LHCN-M2 (cell line): ENCODE measurements at places on chromosomes 13 and 19. TPM values are rescaled to one million over a fixed set of nuclear protein-coding genes. Genes with fewer than 3 reads are reported as not detected.

TMEM145 gene
- 1.7 TPM in 1 of 2 replicates, not detected in the other for total RNA-seq

BCKDHA gene
- 38.6 and 45.5 TPM in 2 replicates for total RNA-seq

METTL21C gene
- not detected in 2 replicates for total RNA-seq

OSCAR gene
- total RNA-seq, result 0.23 and 1.5 TPM in 2 replicates

SYNGR4 gene
- not detected in 2 replicates for total RNA-seq

CPB2 gene
- total RNA-seq, result not detected in 2 replicates

MISP gene
- 0.46 and 0.58 TPM in 2 replicates for total RNA-seq

CILP2 gene
- total RNA-seq, result 0.06 TPM in 2 replicates

ZNF540 gene
- total RNA-seq, result 0.19 and 0.34 TPM in 2 replicates

NR2F6 gene
- total RNA-seq, result 60.0 and 72.7 TPM in 2 replicates

SCEL gene
- not detected in 2 replicates for total RNA-seq

TMEM255B gene
- total RNA-seq, result 7.4 and 9.1 TPM in 2 replicates

FXYD1 gene
- total RNA-seq, result not detected in 2 replicates

SULT2A1 gene
- not detected in 2 replicates for total RNA-seq

VSTM1 gene
- total RNA-seq, result not detected in 2 replicates

FCHO1 gene
- 0.06 and 0.80 TPM in 2 replicates for total RNA-seq

SRRM5 gene
- total RNA-seq, result 0.11 TPM in 1 of 2 replicates, not detected in the other

SERPINE3 gene
- total RNA-seq, result not detected in 2 replicates

NCAN gene
- total RNA-seq, result under 0.01 TPM in 1 of 2 replicates, not detected in the other

FFAR2 gene
- not detected in 2 replicates for total RNA-seq

HCN2 gene
- 1.4 and 1.9 TPM in 2 replicates for total RNA-seq

PROZ gene
- total RNA-seq, result not detected in 2 replicates

RUBCNL gene
- total RNA-seq, result 0.06 and 0.13 TPM in 2 replicates

SLC17A7 gene
- 0.46 TPM in 1 of 2 replicates, not detected in the other for total RNA-seq

ICAM4 gene
- not detected in 2 replicates for total RNA-seq

NHLRC3 gene
- 10.3 and 11.9 TPM in 2 replicates for total RNA-seq

RGS9BP gene
- total RNA-seq, result 0.26 and 0.69 TPM in 2 replicates

CDC42EP5 gene
- total RNA-seq, result 9.2 and 9.5 TPM in 2 replicates

CCDC169 gene
- total RNA-seq, result 6.5 and 8.1 TPM in 2 replicates

GPR4 gene
- total RNA-seq, result not detected in 2 replicates

CATSPERD gene
- not detected in 2 replicates for total RNA-seq

S1PR5 gene
- total RNA-seq, result not detected in 2 replicates

POSTN gene
- 8.3 and 20.8 TPM in 2 replicates for total RNA-seq

C5AR1 gene
- not detected in 2 replicates for total RNA-seq

C19orf73 gene
- total RNA-seq, result 1.1 and 3.1 TPM in 2 replicates

ZNF264 gene
- total RNA-seq, result 24.2 and 40.3 TPM in 2 replicates

C19orf33 gene
- 2.1 TPM in 1 of 2 replicates, not detected in the other for total RNA-seq

FLT3 gene
- not detected in 2 replicates for total RNA-seq

COG3 gene
- 28.3 and 29.8 TPM in 2 replicates for total RNA-seq

FCAR gene
- not detected in 2 replicates for total RNA-seq

TNNT1 gene
- total RNA-seq, result 52.6 and 73.4 TPM in 2 replicates

SHC2 gene
- 0.32 and 0.57 TPM in 2 replicates for total RNA-seq

ZNF492 gene
- not detected in 2 replicates for total RNA-seq

TTC9B gene
- total RNA-seq, result not detected in 2 replicates

KLK14 gene
- total RNA-seq, result not detected in 2 replicates

ZNF471 gene
- 0.83 and 1.6 TPM in 2 replicates for total RNA-seq

NFIX gene
- total RNA-seq, result 9.2 and 13.9 TPM in 2 replicates

KCNN4 gene
- total RNA-seq, result 1.0 and 2.1 TPM in 2 replicates

MCEMP1 gene
- not detected in 2 replicates for total RNA-seq

CCNA1 gene
- total RNA-seq, result 0.77 and 1.8 TPM in 2 replicates

KL gene
- not detected in 2 replicates for total RNA-seq

F10 gene
- 1.1 and 1.4 TPM in 2 replicates for total RNA-seq

DZIP1 gene
- total RNA-seq, result 33.7 and 34.9 TPM in 2 replicates

GPR12 gene
- total RNA-seq, result not detected in 2 replicates

URAD gene
- not detected in 2 replicates for total RNA-seq

ZNF600 gene
- total RNA-seq, result 3.5 and 4.5 TPM in 2 replicates

CLC gene
- not detected in 2 replicates for total RNA-seq

EGLN2 gene
- total RNA-seq, result 99.8 and 101 TPM in 2 replicates

OR7C1 gene
- 0.06 and 0.23 TPM in 2 replicates for total RNA-seq
